ENCODE measurements at places on chromosomes 3 and 15. TPM values are rescaled to one million over a fixed set of nuclear protein-coding genes. Genes with fewer than 3 reads are reported as not detected.

The MLF1 gene
- 2.3 TPM for polyA plus RNA-seq

DNA sequence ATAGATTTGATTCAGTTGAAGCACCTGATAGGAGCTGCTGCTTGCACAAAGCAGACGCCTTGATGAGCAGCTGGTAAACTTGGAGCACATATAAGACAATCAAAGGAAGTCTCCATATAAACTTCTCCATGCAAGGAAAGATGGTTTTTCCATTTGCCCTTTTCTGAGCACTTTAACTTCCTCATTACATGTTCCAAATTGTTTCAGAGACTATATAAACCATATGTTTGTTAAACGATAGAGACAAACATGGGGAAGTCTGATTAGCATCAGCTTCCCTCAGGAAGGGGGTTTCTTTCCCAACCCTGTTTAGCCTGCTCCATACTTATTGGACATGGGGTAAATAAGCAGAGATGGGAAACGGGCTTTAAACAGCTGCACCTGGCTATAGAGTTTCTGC lies 88.0 kb downstream of the DHX36 start:
- no peak for DNase-seq

GRCh38 chr3:42499478-42499871 lies 3.0 kb upstream of the VIPR1 start:
- DNase-seq: no peak

GRCh38 chr15:84804005-84804900 lies 12.9 kb upstream of the ALPK3 start:
- DNase-seq: no peak

The SPINK8 gene
- polyA plus RNA-seq: not detected

All from immature natural killer cell (primary cell).